SK-N-MC (cell line): ENCODE measurements at places on chromosomes 3 and 15.

DNA sequence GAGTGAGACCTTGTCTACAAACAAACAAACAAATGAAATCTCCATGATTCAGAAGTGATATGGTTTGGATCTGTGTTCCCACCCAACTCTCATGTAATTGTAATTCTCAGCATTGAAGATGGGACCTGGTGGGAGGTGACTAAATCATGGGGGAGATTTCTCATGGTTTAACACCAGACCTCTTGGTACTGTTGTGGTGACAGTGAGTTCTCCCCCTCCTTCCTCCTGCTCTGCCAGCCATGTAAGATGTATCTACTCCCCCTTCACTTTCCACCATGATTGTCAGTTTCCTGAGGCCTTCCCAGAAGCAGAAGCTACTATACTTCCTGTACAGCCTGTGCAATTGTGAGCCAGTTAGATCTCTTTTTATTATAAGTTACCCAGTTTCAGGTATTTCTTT, 438.4 kb upstream of the THBS1 start:
- DNase-seq: no peak

DNA sequence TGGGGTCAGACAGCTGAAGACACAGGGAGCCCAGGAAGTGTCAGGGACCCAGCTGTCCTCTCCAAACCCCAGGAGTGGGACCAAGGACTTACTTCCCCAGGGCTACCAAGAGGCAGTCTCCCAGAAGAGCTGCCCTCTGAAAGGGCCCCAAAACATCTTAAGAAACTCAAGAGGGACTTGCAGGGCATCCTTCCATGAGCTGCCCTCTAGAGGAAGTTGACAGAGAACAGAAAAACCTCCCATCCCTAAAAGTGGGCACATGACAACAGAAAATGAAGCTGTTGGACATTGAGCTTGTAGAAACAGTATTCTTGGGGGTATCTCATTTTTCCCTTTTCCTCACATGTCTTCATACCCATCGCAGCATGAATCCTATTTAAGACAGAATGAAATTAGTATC, 58.9 kb downstream of the MECOM start:
- DNase-seq: no peak

- no peak for DNase-seq
Measured at GRCh38 chr3:127808197-127808596, 14.1 kb downstream of the MGLL start.

- DNase-seq: no peak
Measured at GRCh38 chr15:81155375-81156218, 21.5 kb downstream of the CFAP161 start.

GRCh38 chr15:51470512-51470911, 129.1 kb downstream of the GLDN start:
- DNase-seq: no peak

DNA sequence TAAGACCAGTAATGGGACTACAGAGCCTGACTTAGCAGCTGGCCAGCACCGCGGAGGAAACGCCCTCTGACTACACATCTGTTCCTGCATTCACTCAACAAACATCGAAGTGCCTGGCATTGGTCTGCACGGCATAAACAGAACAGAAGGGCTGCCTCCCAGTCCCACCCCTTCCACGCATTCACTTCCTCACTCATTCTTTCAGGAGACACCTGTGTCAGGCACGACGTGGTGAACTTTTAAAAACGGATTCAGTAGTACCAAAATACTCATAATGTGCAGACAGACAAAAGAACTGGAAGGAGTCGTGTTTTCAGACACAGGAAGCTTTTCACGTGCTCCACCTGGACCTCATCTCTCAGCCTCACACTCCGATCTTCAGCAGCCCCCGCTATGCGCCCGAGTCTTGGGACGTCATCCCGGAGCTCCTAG, 123.3 kb downstream of the XXYLT1 start:
- DNase-seq: no peak

GRCh38 chr15:59300618-59301139, 72.0 kb downstream of the MYO1E start:
- no peak for DNase-seq

DNA sequence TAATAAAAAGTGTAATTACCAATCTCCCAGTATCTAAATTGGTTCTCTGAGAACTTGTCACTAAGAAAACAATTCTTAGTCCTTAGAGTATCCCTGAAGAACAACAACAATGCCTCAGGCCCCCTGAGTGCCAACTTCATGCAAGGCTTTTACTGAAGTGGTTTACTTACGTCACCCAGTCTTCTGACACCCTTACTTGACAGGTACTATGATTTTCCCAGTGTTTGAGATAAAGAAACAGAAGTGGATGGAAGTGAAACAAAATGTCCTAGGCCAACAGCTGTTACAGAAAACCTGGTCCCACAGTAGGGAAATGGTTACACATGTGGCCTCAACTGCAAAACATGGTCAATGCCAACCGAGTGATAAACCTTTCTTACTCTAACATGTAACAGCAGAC, 331.1 kb downstream of the FOXP1 start:
- no peak for DNase-seq

DNA sequence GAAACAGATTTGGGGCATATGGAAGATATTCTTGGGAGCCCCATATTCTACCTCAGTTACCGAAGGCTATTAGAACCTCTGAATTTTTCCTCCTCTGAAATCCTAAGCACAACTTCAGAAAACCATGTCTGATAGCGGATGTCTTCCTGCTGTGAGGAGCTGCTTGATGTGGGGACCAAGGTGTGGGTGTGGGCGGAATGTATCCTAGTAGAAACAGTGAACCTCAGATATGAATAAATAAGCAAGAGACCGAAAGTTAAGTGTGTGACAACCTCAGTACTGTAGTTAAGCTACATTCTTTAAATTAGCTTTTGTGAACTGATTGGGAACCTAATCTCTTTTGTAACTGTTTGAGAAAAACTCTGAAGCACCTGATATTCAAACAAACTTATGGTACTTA, 46.9 kb downstream of the SENP2 start:
- DNase-seq: no peak

GRCh38 chr3:62378311-62378789, 5.0 kb upstream of the FEZF2 start:
- DNase-seq: no peak

GRCh38 chr3:52396907-52397591, 47.9 kb downstream of the SEMA3G start:
- DNase-seq: no peak

GRCh38 chr3:128996200-128996599, 2.3 kb upstream of the CFAP92 start:
- DNase-seq: no peak

- no peak for DNase-seq
Measured at GRCh38 chr15:74252291-74252690, 16.2 kb downstream of the CCDC33 start.

- no peak for DNase-seq
Measured at GRCh38 chr3:114792159-114792918, 354.7 kb downstream of the ZBTB20 start.

DNA sequence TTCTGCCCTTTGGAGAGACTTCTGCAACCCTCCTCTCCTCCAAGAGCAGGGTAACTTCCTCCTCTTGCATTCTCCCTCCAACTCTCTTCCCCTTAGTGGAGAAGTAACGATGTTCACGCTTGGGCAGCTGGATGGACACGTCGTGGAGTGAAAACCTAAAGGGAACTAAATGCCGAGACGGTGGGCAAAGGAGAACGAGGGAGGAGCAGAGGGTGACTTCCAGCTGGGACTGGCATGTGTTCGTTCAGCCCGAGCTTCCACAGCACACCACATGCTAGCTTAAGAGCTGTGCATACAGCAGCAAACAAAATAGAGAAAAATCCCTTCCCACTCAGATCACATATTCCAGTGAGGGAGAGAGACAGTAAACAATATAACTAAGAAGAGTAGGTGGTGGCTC, 179.8 kb downstream of the SLCO3A1 start:
- no peak for DNase-seq

- no peak for DNase-seq
Measured at GRCh38 chr3:71197841-71198565, 385.5 kb downstream of the FOXP1 start.

- no peak for DNase-seq
Measured at GRCh38 chr3:187902041-187902471, 156.8 kb upstream of the BCL6 start.

- no peak for DNase-seq
Measured at GRCh38 chr3:106332884-106333283, 464.1 kb upstream of the CBLB start.

- DNase-seq: no peak
Measured at GRCh38 chr15:92650966-92651365, 4.6 kb downstream of the FAM174B start.

DNA sequence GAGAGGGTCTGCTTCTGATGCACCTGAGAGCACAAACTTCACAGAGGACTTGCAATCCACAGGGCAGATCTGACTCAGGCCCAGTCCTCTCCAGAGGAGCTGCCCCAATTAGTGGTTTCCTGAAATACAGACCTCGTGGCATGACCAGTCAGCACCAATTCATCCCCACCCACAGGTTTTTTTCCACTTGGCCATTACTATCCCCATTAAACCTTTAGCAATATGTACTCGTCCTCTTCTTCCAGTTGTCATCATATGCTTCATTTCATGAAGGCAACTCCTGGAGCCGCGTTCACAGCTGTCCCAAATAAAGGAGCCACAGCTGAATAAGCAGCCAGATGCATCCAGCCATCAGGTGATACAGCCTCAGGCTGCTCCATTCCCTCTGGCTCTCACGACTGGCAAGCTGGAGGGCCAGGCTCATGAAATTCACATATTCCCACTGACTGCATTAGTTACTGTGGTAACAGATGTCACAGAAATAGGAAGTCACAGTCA, 163.1 kb downstream of the FMN1 start:
- no peak for DNase-seq

GRCh38 chr15:56929933-56930332, 11.5 kb downstream of the TCF12 start:
- DNase-seq: no peak

- DNase-seq: no peak
Measured at GRCh38 chr3:168872826-168873225, 777.1 kb upstream of the GOLIM4 start.

GRCh38 chr15:25250906-25251622, 187.8 kb downstream of the UBE3A start:
- no peak for DNase-seq

GRCh38 chr3:194313560-194314387, 37.4 kb downstream of the CPN2 start:
- no peak for DNase-seq

DNA sequence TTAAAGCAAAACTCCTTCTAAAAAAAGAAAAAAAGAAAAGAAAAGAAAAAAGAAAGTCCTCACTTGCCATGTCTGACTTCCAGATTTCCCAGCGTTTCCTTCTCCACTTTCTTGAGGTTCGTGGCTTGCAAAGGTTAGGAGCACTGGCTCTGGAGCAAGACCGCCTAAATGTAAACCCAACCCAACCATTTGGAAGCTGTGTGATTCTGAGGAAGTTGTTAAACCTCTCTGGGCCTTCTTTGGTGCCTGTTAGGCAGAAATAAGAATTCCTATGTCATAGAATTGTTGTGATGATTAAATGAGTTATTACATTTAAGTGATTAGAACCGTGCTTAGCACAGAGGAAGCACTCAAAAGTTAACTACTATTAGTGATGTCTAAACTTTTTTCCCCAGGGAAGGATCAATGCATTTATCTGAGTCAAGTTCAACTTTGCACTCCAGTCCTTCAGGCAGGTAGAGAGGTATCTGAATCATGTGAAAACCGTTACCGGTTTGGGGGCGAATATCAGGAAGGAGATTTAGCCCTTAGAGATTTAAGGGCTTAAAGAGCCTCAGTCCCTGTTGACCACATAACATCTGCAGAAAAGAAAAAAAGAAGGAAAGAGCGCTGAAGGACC, 78.3 kb upstream of the HES1 start:
- no peak for DNase-seq

GRCh38 chr15:56923174-56923591, 4.7 kb downstream of the TCF12 start:
- DNase-seq: no peak

DNA sequence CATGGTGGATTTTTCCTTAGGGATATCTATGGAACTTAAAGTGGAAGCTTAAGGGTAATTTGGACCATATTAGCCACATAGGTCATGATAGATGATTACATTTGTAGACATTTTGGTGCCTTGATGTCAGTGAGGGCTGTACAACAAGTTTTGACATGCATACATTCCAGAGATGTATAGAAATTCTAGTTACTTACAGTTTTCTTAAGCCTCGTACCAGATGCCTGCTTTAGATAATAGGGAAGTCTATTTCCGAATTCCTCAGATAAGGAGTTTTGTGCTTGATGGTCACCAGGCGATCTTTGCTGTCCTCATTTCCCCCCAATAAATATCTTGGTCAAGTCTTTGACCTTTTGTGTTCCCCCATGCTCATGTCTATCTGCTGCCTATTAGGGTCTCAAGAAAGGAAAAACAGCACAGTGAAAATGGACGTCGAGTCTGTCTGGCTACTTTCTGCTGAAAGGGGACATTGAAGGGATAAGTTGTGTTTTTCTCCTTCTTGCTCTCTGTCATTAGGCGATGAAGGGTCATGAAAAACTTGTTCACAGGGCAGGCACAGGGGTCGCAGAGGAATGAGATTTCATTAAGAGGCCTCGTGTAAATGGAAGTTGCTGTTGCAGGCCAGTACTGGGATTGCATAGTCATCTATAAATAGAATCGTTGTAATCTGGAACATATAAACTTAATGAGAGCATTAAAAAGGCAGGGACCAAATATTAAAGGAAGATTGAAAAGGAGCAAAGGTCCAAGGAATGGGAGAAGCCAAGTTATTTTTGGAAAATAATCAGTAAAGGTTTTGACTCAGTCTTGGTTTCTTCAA, 20.0 kb upstream of the SENP7 start:
- DNase-seq: no peak

DNA sequence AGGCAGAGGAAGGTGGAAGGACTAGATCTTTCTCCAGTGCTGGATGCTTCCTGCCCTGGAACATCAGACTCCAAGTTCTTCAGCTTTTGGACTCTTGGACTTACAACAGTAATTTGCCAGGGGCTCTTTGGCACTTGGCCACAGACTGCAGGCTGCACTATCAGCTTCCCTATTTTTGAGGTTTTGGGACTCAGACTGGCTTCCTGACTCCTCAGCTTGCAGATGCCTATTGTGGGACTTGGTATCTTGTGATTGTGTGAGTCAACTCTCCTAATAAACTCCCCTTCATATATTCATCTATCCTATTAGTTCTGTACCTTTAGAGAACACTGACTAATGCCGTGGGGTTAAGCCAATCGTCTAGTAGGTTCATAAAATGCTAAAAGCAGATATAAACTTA, 8.8 kb upstream of the B3GNT5 start:
- DNase-seq: no peak

GRCh38 chr3:164524201-164524600, 554.1 kb downstream of the SI start:
- no peak for DNase-seq

- no peak for DNase-seq
Measured at GRCh38 chr3:14689247-14689980, 14.5 kb downstream of the C3orf20 start.

DNA sequence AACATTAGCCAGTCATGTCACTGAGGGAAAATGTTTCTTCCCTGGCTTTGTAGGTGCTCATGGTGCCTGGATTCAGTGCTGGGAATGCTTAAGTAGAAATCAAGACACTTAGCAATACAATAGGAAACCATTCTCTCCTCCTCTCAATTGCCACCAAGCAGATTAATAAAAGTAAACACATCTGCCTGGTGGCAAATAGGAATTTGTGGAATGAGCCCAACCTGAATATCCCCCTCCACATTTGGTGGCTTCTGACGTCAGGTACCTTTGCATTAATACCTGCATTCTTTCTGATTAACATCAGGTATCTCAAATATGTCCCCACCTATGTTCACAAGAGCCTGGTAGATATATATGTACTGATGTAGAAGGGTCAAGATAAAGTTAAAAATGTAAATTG, 42.7 kb downstream of the PPP2R3A start:
- DNase-seq: no peak
